Vagina (tissue), 2 donors: ENCODE measurements at places on chromosomes 16 and 17.

GRCh38 chr16:79463841-79464240 is 136.7 kb downstream of the MAF start:
- no peak for DNase-seq

GRCh38 chr16:47069313-47069712 is 74.4 kb downstream of the NETO2 start:
- DNase-seq, result no peak

- no peak for DNase-seq
Measured at GRCh38 chr16:77424871-77425604, 9.8 kb downstream of the ADAMTS18 start.

DNA sequence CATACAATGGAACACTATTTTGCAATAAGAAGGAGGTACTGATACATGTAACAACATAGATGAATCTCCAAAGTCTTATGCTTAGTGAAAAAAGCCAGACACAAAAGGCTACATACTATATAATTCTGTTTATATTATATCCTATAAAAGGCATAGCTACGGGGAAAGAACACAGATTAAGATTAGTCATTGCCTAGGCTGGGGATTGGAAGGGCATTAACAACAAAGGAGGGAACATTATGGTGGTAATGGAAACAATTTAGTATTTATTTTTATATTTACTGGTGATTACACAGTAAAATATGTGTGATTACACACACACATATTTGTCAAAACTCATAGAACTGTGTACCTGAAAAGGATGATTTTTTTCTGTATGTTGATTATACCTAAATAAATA is 278.1 kb downstream of the ZFHX3 start:
- no peak for DNase-seq

DNA sequence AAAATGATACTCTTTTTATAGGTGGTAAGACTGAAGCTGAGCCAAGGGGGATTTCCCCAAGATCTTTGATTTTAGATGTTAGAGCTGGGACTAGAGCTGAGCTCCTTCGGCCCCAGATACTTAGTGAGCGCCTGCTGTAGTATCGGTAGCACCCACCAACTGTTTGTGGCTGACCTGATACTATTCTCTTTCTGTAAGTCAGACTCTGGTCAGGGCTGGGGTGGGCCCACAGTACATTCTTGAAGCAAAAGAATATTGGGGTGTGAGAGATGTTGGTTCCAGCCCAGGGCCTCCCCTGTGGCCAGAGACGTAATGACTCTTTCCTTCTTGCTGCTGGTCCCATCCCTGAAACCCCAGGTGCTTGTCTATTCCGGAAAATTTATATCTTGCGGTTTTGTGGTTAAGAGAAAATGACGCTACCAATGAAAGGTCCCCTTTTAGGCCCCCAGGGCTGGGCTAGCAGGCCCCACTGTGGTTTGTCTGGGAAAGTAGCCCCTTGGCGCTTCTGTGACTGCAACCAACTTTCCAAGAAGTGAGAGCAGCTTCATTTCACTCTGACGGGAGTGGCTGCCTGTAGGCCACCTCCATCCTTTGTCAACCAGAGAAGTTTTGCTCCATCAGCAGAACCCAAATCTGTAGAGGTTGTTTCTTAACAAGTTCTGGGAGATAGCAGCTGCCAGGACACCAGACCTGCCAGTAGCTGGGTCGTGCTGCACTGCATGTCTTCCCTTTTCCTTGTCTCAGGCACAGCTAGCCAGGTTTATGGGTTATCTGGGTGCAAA is 86.4 kb upstream of the LGALS9 start:
- DNase-seq, result no peak

DNA sequence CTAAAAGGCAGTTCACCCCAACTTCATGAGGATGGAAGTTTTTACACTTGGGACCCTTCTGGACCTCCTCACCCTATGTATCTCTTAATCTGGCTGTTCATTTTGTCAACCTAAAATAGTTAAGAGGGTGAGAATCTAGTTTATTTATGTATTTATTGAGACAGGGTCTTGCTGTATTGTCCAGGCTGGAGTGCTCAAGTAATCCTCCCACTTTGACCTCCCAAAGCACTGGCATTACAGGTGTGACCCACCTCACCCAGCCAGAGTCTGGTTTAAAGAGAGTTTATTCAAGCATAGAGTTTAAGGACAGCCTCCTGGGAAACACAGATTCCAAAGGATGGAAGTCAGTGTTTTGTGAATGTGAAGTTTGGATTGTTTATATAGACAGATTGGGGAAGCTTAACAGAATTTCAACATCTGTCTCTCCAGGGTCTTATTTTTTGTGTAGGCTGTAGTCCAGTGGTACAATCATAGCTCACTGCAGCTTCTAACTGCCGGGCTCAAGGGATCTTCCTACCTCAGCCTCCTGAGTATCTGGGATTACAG is 8.0 kb upstream of the APPBP2 start:
- DNase-seq, result no peak

DNA sequence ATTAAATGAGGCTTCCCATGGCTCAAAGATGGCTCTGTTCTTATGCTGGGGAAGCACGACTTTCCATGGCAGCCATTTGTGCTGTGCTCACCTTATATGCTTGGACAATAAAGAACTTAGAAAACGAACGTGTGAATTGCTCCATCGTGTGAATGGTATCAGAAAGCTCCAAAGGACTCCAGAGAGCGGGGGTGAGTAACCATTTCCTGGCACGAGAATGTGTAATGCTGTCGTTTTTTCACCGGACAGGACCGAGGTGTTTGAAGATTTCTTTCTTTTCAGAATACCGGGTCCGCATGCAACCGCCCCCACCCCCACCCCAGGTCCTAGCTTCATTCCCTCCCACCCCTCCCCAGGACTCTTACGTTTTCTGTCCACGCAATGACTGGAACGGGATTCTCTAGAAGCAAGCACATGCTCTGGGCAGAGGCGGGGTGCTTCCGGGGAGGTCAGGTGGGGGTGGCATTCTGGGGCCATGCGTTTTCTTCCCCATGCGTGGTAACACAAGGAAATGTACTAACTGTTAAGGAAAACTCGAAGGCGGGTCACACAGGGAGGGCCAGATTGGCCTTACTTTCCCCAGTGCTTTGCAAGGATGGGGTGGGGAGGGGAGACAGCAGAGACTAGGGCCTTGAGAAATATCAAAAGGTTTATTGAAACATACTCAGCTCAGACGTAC is 26.2 kb downstream of the GPRC5B start:
- DNase-seq, result no peak

DNA sequence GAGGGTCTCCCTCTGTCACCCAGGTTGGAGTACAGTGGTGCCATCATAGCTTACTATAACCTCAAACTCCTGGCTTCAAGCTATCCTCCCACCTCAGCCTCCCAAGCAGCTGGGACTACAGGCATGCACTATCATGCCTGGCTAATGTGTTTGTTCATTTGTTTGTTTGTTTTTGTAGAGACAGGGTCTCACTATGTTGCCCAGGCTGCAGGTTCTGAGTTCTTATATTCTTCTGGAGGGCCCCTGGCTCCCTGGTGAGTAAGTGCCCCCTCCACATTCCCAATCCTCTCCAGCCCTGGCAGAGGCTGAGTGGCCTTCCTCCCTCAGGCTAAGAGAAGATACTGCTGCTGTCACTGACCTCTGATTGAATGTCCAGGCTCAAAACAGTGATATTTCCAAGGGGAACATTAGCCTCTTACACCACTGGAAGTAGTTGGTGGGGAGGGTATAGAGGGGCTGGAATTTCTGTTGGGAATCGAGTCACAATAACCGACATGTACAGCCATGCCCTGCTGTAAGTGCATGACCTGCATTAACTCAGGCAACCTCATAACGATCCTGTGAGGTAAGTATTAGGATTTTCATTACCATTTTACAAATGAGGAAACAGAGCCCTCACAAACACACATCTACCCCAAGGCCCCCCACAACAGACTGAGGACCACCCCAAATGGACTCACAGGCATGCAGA is 2.7 kb upstream of the ETV4 start:
- no peak for DNase-seq

DNA sequence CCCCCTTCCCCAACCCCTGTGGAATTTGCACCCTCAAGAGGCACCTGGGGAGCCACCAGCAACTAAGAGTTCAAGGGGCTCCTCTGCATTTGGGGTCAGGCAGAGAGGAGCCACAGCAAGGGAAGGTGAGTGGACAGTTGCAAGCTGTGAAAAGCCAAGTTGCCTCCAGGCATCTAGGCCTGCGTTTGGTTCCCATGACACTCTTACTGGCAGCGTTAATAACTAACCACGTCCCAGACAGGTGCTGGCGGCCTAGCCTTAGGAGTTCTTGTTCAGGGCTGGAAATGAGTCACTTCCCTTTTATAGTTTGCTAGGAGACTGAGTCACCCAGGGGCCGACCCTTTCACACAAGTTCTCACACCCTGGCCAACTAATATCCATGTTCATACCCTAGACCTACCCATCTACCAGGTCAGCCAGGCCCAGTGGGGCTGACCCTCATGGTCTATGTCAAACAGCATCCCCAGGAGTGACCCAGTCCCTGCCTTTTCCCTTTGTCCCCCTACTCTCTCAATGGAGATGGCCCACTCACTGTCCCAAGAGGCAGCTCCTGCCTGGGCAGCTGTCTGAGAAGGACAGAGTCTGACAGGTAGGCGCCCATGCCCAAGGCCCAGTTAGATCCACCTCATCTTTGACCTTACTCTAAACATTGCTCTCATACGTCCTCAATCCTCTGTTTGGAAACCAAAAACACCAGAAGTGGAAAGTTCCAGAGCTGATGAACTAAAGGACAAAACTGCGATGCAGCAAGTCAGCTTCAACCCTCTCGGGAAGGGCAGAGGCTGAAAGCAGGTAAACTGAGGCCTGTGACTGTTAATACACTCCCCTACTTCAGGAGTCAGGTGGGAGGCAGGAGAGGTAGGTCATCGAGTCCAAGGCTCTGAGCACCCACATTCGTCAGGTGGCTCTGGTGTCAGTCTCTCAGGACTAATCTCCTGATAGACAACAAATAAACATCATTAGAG is 300.6 kb downstream of the SOX9 start:
- no peak for DNase-seq

- no peak for DNase-seq
Measured at GRCh38 chr17:50114401-50114800, 15.6 kb downstream of the SAMD14 start.

GRCh38 chr17:57391076-57391825 is 134.9 kb downstream of the MSI2 start:
- no peak for DNase-seq

GRCh38 chr17:78669975-78670518 is 92.9 kb upstream of the DNAH17 start:
- DNase-seq, result no peak

GRCh38 chr16:80611171-80611929 is 70.6 kb downstream of the DYNLRB2 start:
- no peak for DNase-seq

- DNase-seq, result no peak
Measured at GRCh38 chr16:21611198-21611555, 11.8 kb downstream of the METTL9 start.

GRCh38 chr16:84652566-84652965 is 4.3 kb downstream of the KLHL36 start:
- DNase-seq, result no peak

DNA sequence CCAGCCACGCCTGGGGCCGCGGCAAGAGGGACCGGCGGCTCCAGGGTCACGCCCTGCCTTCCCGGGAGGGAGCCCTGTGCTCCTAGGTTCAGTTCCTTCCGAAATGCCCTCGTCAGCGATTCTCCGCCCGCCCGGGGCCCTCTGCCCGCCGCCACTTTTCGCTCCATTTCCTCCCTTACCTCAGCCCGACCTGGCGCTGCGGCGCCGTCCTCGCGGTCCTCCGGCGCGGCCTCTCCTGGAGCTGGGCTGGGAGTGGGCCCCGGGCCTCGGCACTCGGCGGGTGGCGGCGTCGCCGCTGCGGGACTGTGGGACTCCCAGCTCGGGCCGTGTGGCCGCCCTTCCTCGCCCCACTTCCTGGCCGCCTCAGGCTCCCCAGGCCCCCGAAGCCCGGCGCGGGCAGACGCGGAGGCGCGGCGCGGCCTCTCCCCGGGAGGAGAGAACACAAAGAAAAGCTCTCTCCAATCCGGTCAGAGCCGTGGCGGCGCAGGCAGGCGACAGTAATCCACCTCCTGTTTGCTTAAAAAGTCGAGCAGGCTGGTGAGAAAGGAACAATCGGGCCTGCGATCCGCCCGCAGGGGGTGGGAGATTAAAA is 1.6 kb downstream of the BAHCC1 start:
- DNase-seq, result no peak

DNA sequence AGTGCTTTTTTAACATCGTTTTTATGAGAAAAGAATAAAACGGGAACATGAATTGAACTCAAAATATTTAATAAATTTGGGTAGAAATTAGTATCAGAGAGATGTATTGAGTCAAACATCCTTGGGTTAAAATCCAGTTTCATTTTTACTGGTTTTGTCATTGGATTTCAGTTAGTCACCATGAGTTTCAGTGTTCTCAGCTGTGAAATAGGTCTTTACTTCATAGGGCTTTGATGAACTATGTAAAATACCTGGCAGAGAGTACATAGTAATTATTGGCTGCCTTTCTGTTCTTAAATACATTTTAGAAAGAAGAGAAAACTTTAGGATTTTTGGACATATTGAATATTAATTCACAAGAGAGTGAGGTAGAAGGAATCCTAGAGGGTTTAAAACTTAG is 105.8 kb downstream of the TANC2 start:
- DNase-seq, result no peak

DNA sequence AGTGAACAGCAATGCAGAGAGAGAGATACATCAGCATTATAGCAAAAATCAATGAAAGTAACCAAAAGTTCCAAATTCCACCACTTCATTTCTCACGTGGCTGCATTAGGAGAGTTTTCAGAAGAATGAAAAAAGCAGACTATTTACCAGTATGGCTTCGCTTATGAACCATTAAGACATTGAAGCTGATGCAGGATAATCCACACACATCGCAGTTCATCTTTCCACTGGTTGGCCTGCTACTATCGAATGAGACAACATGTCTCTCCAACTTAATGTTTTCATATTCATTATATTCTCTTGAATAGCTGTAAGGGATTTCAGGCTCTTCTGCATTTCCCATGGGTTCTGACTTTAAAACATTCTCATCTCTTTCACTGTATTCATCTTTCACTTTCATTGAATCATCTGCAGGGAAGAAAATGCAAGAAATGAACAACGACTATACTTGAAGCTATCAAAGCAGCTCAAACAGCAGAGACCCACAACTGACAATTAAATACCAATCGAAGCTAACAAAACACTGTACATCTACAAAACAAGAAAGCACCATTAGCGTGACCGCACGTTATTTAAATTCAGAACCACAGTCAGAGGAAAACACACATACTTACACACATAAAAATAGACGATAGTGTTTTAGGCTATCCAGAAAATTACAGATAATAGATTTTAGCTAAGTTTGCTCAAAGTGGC is 54.9 kb downstream of the GRB7 start:
- no peak for DNase-seq
